ENCODE measurements at places on chromosomes 1 and 21. TPM values are rescaled to one million over a fixed set of nuclear protein-coding genes. Genes with fewer than 3 reads are reported as not detected.

The APOBEC4 gene
- not detected for total RNA-seq

The LCE1C gene
- total RNA-seq: not detected

The TMPRSS15 gene
- 1.4 TPM for total RNA-seq

The TPTE gene
- total RNA-seq: 3.7 TPM

The NBPF8 gene
- 8.2 TPM for total RNA-seq

The FCRL1 gene
- not detected for total RNA-seq

The LY9 gene
- total RNA-seq: not detected

DNA sequence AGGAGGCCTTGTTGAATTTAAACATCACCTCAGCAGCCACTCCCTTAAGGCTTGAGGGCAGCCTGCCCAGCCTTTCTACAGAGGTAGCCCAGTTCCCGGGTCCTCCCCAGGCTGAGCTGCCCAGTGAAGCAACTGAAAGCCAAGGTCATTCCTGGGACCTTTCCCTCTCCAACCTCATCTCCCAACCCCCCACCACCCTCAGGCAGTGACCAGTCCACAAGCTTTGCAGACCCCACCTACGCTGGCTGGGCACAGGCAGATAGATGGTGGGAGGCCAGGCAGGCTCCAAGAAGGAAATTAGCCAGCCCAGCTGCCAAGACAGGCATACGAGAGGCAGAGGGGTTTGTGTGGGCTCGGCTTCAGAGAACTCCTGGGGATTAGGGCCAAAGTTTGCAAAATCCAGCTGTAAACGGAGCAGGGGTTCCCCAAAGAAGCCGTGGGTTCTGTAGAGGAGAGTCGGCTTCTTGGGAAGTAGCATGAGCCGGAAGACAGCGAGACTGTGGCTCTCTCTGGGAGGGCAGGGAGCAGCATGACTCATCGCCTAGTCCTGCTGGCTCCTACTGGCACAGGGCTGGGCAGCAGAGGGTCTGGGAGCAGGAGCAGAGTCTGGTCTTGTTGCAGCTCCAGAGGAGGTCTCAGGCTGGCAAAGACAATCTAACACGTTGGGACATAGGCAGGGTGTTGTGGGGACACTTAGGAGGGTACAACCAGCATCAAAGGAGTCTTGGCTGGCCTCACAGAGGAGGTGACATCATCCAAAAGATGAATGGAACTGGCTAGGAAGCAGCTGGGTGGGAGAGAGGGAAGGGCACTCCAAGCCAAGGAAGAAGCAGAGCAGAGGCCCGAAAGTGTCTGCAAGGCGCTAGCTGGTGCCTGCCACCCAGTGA, 2.8 kb upstream of the ZC3H12A start:
- peak; percentile 94 for DNase-seq

DNA sequence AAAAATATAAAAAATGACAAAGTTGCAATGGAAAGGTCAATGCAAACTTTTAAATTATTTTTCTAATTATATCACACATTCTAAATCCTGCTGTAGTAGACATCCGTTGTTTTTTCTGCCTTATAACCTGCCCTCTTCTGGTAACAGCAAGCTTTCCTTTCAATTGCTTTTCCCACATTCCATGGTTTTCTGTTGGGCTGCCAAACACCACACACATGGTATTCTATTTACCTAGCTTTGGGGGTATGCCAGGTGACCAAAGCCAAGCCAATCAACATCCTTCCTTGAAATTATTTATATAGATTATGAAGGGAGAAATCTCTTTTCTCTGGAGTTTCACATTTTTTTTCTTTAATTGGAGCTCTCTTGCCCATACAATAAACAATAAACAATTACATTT, 3.4 kb upstream of the LAMC1 start:
- peak; percentile 83 for DNase-seq

DNA sequence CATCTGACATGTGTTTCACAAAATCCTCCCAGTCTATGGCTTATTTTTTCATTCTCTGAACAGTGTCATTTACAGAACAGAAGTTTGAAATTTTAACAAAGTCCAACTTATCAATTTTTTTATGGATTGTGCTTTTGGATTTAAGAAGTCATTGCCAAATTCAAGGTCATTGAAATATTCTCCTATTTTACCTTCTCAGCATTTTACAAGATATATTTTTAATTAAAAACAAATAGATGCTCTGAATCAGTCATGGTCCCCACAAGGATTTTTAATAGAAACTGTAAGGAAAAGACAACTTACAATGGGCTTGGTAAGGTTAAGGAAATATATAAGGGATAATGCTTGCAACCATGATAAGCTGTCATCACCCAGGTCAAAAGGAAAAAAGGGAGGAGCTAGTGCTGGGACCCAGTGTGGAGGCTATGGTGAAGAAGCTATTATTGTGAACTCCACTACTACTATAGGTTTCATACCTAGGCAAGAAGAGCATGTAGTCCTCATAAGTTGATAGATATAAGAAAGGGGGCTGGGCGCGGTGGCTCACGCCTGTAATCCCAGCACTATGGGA, 144.5 kb upstream of the KCNJ15 start:
- no peak for DNase-seq

DNA sequence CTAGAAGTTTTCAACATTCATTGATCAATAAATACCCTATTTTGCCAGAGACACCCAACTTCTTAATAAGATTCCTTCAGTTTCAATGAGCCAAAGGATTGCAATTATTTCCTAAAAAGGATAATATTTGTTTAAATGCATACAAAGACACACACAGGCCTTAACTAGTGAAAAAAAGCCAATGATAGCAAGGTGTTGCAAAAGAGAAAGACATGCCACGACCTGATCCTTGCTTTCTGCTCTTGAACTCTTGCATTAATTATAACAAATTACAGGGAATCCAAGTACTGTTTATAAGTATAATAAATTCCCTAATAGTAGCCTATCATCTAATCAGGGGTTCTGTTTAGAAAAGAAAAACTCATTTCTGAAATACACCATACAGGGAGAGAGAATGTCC, 131.1 kb downstream of the PTPN14 start:
- no peak for DNase-seq

GRCh38 chr1:245750261-245750660, 595.5 kb downstream of the KIF26B start:
- DNase-seq: no peak

DNA sequence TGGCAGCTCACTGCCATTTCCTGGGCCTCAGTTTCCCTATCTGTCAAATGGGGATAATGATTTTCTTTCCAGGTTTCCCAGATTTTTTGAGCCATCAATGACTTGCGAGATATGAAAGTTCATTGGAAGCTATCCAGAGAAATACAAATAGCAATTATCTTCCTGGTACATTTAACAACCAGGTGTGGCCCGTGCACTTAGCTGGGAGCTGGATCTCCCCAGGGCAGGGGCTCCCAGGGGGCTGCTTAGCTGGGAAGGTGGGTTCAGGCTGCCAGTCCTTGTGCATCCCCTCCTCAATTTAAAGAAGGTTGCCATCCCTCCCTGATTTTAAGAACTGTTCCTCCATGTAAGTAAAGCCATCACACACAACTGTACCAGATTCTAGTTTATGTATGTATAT, 3.6 kb upstream of the TMEM54 start:
- no peak for DNase-seq

- DNase-seq: no peak
Observed at GRCh38 chr21:26003404-26003803, 167.2 kb downstream of the APP start.

DNA sequence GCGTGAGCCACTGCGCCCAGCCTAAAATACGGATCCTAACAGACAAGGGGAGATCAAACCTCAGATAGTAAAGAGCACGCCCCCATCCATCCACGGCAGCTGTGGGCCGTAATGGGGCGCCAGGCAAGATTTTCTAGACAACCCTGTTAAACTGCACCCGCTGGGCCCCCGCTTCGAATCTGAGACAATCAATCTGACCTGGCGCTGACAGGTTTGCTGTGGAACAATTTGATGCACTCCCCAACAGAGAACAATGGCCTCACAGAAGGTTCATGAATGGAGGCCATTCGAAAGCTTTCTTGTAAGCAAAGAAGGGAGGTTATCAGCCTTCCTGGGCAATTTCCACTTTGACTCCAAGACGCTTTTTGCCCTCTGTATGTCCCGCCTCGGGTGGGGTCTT, 30.5 kb downstream of the CLSTN1 start:
- DNase-seq: no peak

DNA sequence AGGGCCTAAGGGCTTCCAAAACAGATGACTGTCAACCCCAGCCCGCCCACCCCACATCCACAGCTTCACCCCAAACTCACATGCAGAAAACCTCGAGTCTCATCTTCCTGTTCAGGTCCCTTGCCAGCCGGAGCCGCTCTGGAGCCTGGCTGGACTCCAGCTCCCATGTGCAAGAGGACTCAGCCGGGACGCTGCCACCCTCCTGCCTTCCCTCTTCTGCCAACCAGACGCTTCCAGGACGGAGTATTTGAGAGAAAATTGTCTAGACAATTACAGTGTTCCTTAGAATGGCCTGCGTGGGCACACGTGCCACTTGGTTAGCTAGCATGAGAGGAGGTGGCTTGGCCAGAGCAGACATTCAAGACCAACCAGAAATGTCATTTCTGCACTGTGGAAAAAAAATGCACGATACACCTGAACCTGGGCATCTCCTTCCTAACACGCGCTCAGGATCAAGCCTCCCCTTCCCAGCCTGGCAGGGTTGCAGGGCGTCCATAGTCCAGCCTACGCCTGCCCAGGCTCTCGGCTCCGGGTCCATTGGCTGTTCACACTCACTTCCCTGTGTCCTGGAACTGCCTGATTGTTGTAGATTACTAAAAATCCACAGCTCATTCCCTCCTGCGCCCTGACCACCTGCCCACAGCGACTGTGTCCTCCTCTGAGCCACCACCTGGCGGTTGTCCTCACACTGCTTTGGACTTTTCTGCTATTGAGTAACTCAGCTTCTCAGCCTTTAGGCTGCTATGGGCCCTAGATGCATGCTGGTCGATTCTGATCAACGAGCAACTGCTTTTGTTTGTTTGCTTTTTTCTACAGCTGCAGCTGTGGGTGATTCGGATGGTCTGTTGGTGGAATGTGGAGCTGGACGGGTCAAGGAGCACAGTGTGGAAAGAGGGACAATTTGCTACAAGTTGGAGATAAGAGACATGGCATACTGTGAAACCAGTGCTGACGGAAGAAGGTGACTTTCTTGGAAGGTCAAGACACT, at the start of gene CLDN14:
TSS of gene CLDN14 (minus strand) at position 708 of the 988 bp plus-strand sequence. CDS start 18,427 bp downstream, outside the sequence.
- DNase-seq: no peak

- DNase-seq: no peak
Observed at GRCh38 chr1:93029317-93029716, 49.8 kb upstream of the MTF2 start.

DNA sequence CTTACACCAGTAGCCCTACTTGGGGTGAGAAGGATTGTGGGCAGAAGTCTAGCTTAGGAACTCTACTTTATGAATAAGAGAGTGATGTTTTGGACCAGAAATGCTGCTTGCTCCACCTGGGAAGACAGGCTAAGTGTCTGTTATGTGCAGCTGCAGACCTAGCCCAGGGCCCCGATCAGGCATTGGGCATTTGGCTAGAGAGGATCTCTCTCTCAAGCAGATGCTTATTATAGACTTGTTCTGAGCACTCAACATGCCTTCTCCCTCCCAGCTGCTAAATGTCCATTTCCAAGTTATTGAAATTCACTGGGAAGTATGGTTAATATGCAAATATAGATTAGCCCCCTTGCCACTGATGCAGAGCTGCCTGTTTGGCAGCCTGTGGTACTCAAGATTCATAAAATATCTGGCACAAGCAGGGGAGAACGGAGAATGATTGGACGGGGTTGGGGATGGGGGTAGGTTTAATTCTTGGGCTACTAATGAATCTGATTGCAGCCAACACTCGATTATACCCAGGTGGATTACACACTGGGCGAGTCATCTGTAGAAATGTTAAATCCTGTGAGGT, 115.9 kb downstream of the KCND3 start:
- no peak for DNase-seq

- DNase-seq: no peak
Observed at GRCh38 chr1:173333581-173333980, 126.5 kb upstream of the TNFSF4 start.

GRCh38 chr1:25208092-25208491, 24.2 kb downstream of the SYF2 start:
- no peak for DNase-seq

- DNase-seq: peak; percentile 9
Observed at GRCh38 chr1:7042322-7043190, 257.3 kb downstream of the CAMTA1 start.

GRCh38 chr1:183103147-183103546, 79.9 kb downstream of the LAMC1 start:
- DNase-seq: no peak

- no peak for DNase-seq
Observed at GRCh38 chr1:93813076-93813475, 65.9 kb downstream of the DNTTIP2 start.

DNA sequence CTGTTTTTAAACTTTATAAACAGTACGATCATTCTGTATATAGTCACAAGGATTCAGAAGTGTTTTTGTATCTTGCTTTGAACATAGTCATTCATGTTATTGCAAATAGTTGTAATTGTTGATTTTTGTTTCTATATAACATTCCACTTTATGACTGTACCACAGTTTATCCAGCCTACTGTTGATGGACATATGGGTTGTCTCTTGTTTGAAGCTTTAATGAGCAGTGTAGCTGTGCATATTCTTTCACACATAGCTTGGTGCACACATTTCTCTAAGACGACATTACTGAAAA, 6.1 kb downstream of the CD101 start:
- DNase-seq: no peak

DNA sequence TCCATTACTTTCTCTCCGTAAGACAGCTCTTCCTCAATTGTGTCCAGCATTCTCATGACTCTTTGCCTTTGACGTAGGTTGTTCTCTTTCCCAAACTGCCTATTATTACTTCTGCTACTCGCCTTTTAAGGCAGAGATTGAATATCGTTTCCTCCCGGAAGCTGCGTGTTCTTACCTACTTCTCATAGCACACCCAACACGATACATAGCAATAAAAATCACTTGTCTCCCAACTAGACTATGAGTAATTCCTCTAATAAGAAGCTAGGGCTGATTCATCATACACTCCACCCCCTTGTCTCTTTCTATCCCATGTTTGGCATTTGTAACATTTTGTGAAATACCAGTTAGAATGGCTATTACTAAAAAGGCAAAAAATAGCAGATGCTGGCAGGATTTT, 55.8 kb upstream of the SGIP1 start:
- no peak for DNase-seq
